ENCODE measurements at places on chromosomes 2 and 18.
A peak's percentile ranks its signal among the peaks of the same experiment; 100 is the strongest.

- DNase-seq: no peak
Observed at GRCh38 chr2:7931808-7932207, 750.0 kb upstream of the ID2 start.

- no peak for DNase-seq
Observed at GRCh38 chr18:10030816-10031541, 117.2 kb downstream of the VAPA start.

DNA sequence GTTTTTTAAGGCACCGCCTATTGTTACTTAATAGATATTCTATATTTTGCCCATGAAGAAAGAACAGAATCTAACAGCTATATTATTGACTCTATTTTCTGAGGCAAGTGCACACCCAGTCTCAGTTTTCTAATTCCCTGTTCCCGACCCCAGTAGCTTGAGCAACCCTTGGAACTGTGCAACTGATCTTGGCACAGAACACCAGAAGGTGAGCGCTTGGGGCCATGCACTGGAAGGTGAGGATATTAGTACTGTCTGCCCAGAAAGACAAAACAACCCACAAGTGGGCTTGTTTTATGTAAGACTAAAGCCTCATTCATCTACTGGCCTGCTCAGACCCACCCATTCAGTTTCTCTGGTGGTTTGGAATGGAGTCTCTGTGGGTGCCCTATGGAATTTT, 188.8 kb upstream of the LINC00305 start:
- DNase-seq: no peak

DNA sequence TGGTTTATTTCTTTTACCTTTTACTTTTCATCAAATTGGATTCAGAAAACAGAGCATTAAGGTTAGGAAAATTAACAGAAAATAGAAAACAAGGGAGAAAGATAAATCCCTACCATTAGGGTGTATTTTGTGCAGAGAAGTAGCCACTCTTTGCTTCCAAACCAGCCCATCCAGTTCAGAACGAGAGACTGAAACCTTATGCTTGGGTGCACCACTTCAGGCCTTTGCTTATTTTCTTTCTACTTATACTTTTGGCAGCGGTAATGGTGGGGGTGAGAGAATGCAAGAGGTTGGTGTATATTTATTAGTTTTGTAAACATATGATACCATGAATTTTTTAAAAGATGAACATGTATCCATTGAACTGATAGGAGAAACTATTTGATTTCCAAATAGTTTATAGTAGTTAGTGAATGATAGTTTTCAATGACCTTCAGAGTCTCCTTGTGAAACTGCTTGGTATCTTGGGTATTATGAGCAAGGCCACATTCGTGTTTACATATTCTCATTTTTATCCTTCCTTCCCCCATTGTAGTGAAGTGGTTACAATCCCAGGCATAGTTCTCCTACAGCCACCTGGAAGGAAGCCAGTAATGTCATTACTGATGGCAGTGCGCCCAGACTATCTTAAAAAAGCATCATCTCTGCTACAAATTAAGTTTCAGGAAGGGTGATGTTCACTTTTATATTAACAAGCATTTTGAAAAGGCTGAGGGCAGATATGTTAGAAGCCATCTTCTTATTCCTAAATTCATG, 60.8 kb downstream of the MFSD6 start:
- DNase-seq: no peak

- DNase-seq: no peak
Observed at GRCh38 chr2:17069564-17069963, 403.9 kb upstream of the CYRIA start.

GRCh38 chr2:152470861-152471854, 136.2 kb downstream of the FMNL2 start:
- no peak for DNase-seq

- no peak for DNase-seq
Observed at GRCh38 chr2:8620611-8621382, 61.1 kb upstream of the ID2 start.

DNA sequence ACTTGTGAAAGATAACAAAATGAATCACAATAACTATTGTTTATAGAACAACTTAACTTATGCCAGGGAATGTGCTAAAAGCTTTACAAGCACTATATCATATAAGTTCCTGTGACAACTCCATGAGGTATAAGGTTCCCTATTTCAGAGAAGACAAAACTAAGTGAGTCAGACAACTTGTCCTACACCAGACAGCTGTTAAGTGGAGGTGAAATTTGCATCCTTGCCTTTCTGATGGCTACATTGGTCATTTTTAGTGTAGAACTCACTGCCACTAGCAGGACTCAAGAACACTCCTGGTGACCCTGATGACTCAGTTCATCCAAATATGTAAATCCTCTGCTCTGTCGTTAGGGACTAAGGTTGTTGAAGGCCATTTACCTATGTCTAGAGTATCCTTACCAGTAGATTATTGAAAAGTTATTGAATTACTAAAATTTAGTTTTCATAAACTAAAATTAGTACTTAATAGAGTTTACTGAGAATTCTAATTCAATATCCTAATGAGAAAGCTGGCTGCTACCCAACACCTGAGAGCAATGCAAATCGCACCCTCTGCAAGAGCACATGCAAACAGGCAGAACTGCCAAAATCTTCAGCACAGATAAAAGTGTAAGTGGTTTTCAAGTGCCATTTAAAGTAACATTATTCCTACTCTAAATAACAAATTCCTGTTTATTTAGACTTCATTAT, 636.2 kb downstream of the NRXN1 start:
- peak; percentile 30 for DNase-seq
